ENCODE measurements at places on chromosomes 5 and 9. TPM values are rescaled to one million over a fixed set of nuclear protein-coding genes. Genes with fewer than 3 reads are reported as not detected.

QRFP gene
- not detected for total RNA-seq

RIMOC1 gene
- total RNA-seq = 31.4 TPM

ACER2 gene
- total RNA-seq = 10.7 TPM

PTPRD gene
- total RNA-seq = 4.7 TPM

GRCh38 chr9:127711226-127711701 lies 4.2 kb downstream of the PTRH1 start:
- no peak for DNase-seq

DNA sequence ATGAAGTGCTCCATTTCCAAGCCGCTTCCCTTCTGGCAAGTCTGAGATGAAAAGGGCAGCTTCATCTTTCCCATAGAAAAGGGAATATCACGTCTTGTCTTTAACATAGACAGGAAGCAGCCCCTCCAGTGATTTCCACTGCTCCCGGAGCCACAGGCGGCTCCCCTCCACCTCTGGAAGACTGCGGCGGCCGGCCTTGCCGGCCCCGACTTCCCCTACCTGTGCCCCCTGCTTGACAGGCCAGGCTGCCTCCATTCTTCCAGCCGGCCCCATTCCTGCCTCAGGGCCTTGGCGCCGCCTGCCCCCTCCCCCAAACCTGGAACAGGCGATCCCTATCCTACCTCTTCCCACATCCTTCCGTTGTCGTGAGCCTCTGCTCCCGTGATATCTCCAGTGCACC lies 141.8 kb downstream of the ZNF354C start:
- DNase-seq = no peak

DNA sequence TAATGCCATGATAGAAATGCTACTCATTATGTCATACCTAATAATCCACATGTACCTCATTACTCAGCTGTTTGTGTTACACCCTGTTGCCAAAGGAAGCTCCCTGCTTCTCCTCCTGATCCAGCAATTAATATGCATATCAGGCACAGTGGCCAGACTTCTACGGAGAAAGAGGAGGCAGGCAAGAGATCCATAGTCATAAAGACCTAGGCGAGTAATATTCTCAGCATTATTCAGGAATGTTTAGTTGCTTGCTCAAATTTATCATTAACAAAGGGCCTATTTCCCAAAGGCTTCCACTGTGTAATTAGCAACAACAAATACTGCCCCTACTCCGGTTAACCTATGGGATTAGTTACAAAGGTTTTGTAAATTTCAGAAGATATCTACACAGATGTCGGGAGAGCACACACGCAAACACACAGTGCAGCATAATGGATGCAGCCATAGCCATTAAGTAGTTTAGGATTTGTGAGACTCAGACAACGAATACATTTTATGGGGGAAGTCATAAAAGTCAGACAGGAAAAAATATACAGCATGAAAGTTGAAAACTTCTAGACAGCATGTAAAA lies 192.6 kb downstream of the EFNA5 start:
- no peak for DNase-seq

- DNase-seq = no peak
Observed at GRCh38 chr5:52017567-52017966, 634.3 kb downstream of the ISL1 start.

GRCh38 chr9:134708672-134709038 lies 67.1 kb downstream of the COL5A1 start:
- DNase-seq = no peak

GRCh38 chr5:138653502-138653901 lies 78.3 kb upstream of the HSPA9 start:
- no peak for DNase-seq

GRCh38 chr5:81749561-81750307 lies 1.2 kb downstream of the SSBP2 start:
- peak; percentile 74 for DNase-seq

GRCh38 chr9:136404801-136405136 lies 4.8 kb upstream of the SNAPC4 start:
- DNase-seq = no peak

DNA sequence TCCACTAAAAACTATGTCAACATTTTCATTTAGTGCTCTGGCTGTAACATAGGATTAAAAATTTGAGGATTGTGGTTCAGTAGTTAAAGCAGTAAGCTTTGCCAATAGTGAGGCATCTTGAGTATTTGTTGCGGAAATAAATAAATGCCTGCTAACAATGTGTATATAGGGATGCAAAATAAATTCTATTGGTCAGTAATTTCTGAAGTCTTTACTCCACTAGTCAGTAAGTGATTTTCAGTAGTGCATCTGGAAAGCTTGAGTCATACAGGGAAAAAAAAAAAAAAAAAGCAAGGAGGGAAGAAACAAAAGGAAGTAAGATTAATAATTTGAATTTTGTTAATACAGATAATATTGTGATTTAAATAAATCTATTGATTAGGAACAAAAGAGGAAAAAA lies 21.0 kb downstream of the NIPBL start:
- DNase-seq = no peak

DNA sequence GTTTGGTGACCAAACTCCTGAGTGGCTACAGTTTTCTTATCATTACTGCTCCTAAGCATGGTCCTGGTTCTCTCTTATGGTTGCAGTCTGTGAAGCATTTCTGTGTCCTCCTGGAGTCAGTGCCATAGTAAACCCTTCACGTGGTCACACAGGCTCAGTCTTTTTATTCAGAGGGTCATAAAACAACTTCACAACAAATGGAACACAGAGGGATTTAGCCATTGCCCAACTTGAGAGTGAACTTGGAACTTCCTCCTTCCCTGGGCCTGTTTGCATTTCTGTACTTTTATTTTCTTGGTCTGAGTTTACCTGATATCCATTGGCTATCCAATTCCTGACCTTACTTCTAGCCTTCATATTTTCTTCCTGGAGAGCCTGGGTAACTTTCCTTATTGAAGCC lies 144.9 kb downstream of the CCDC192 start:
- no peak for DNase-seq

GRCh38 chr5:175920231-175920811 lies 47.8 kb downstream of the THOC3 start:
- no peak for DNase-seq

DNA sequence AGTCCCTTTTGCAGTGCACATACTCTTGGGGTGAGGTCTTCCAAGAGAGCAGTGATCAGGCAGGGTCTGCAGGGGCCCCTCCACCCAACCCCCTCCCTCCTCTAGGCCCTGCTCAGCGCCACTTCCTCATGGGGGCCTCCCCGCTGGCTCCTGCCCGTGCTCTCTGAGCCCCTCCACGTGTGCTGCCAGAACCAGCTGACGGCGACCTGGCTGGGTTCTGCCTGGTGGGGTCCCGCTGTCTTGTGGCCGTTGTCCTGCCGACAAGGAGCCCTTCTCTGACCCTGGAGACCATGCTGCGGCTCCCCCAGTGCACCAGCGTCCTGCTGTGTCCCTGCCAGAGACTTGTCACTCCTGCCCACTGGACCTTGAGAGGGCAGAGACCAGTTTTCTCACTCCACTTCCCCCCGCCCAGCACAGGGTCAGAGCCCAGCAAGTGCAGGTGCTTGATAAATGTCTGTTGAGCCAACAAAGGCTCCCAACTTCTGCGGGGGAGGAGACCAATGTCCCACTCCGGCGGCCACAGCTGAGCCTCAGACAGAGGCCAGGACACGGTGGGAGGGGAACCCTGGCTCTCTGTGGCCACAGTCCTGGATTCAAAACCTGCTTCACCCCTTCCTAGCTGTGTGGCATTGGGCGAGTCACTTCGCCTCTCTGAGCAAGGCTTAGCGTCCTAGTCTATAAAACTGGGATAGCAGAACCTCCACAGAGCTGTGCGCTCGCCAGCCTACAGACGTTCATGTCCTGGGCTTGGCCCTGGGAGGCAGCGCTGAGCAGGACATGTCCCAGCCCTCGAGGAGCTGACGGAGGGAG lies 24.8 kb downstream of the SARDH start:
- no peak for DNase-seq

DNA sequence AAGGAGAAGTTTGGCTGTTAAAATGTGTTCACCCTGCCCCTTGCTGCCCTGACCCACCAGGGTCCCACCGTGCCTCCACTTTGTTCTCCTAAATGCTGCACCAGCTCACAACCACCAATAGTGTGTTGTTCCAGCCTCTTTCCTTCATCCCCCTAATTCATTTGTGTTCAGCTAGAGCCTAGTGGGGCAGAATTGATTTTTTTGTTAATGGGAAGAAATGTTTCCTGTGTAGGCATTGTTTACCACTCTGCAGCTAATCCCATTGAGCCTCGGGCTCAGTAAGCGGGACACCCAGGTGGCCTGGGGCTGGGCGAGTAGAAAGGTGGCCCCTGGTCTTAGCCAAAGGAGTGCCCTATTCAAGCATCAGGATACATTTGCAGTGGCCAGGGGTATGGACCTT lies 127.6 kb downstream of the MVB12B start:
- no peak for DNase-seq

DNA sequence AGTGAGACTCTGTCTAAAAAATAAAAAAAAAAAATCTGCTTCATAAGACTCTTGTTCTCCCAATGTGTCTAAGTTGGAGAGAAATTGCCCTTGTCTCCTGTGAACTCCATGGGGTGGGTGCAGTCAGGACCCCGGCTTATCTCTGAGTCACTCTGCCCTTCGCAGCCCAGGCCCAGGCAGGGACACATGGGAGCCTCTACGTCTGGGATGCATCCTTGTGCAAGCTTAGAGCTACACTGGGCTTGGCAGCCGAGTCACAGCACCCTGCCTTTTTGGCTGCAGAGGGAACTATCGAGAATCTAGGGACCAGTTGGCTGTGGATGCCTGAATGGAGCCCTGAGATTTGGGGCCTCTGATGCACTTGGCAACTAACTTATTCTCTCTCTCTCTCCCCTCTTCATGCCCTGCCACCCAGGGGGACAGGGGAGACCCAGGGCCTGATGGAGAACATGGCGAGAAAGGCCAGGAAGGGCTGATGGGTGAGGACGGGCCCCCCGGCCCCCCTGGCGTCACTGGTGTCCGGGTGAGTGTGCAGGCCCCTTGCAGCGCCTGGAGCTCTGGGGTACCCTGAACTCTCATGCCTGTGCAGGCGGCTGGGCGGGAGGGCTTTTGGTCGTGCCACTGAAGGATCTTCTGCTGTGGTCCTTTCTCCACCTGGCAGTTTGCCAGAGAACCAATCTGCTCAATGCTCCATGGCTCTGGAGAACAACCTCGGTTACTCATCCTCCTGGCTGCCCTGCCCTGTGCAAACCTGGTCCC lies 47.5 kb upstream of the ORM1 start:
- peak; percentile 46 for DNase-seq

GRCh38 chr9:4079346-4079745 lies 220.5 kb downstream of the GLIS3 start:
- no peak for DNase-seq

GRCh38 chr5:145872486-145872885 lies 328 bp downstream of the GRXCR2 start:
- DNase-seq = no peak
